Stimulated activated effector memory CD8-positive, alpha-beta T cell treated with anti-CD3 and anti-CD28 coated beads, Interleukin-12 subunit alpha, Interleukin-12 subunit beta, amount 100 ng/mL, for 72 hours (primary cell): ENCODE measurements at places on chromosomes 2 and 18.

DNA sequence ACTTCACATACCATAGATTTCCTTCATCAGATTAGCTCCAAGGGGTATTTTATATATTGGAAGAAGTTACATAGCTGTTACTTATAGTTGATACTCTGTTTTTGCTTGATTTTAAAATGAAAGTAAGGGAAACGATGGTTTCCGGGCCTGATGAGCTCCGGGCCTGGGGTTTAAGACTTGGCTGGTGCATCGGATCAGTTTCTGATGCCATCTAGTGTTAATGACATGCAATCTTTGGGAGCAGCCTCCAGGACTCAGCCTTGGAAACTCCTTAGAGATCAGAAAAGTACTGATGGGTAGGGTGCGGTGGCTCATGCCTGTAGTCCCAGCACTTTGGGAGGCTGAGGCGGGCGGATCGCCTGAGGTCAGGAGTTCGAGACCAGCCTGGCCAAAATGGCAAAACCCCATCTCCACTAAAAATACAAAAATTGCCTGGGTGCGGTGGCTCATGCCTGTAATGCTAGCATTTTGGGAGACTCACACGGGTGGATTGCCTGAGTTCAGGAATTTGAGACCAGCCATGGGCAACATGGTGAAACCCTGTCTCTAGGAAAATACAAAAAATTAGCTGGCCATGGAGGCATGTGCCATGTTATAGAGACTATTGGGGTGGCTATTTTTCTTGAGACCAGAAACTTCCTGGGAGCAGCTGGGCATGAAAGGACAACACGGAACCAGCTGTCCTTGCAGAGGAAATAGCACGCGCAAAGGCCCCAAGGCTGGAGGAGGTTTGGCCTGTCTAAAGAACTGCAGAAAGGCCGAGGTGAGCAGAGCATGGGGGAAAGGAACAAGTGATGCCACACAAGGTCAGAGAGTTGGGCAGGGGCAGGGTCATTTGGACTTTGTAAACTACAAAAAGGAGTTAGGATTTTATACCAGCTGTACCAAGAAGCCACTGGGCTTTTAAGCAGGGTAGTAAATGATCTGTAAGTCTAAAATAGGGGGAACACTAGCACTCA, 46.9 kb upstream of the CNOT11 start:
- no peak for DNase-seq

GRCh38 chr2:124524155-124524915, 499.2 kb downstream of the CNTNAP5 start:
- DNase-seq = no peak

DNA sequence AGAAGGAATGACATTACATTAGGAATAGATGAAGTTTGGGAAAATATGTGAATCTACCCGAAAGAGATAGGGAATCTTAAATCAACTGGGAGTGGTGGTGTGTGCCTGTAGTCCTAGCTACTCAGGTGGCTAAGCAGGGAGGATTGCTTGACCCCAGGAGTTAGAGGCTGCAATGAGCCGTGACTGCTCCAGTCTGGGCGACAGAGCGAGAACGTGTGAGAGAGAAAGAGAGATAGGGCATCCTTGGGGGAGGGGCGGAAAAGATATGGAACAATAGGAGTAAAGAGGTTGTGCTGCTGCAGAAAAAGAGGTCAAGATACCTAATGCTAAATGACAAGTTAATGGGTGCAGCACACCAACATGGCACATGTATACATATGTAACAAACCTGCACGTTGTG, 47.1 kb upstream of the ADAM23 start:
- DNase-seq = no peak

DNA sequence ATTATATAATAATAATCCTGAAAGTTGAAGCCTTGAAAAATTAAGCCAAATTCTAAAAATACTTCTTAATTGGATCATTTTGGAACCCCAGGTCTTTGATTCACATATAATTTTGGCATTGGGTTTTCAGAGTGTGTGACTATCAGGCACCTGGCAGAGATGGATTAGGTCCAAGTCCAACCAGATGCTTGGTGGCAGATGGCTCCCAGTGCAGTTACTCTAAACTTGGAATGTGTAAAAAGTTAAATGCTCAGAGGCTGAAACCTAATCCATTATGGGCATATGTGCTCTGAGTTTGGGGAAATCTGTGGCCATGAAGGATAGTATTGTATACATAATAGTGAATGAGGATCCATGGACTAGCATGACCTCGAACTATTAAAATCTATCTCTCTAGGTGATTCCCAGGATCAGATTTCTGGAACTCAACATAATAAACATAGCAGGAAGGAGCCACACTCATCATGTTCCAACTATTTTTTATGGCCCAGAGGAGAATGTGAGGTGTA, 333.0 kb downstream of the RPRM start:
- DNase-seq = no peak

DNA sequence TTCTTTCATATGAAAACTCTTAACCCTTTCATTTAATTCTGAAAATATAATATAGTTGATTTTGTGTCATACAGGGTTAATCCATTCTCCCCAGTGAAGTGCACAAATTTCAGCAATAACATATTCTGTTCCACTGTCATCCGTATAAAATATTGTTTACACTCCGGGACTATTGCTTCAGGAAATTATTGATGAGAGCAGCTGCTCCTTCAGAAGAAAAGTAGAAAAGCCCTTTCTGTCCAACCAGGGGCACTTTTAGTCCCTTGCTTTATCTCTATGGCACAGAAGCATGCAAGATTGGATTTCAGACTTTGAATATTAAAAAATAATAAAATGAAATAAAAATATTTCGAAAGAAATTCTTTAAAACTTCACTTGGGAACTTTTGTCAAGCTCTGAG, 535.7 kb upstream of the SLC39A10 start:
- no peak for DNase-seq

DNA sequence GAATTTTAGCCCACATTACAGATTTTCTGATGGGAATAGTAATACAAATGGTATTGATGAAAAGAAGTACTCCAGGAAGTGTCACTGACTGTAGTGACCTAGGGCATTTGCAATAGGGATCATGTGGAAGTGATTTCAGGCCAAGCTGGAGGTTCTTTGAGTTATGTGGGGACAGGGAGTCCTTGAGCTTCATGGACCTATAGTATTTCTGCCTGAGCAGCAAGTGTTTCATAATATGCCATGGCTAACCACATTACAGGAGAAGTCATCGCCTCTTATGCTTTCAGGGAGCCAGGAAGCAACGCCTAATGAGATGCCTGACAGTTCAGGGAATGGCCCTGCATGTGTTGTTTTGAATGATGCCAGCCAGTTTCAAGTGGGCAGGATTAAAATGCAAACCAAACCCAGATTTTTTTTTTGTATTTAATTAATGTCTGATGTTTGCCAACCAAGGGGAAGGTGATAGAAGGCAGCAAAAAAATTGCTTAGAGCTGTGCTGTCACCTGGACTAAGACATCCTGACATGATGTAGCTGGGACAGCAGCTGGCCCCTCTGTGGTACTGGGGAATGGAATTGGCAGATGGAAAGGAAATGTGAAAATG, 109.5 kb downstream of the RAPGEF4 start:
- DNase-seq = no peak

GRCh38 chr2:158724803-158725381, 70.2 kb upstream of the DAPL1 start:
- DNase-seq = no peak

- DNase-seq = no peak
Observed at GRCh38 chr2:79660557-79660956, 147.7 kb downstream of the CTNNA2 start.

- DNase-seq = no peak
Observed at GRCh38 chr2:158656492-158657229, 138.5 kb upstream of the DAPL1 start.

- no peak for DNase-seq
Observed at GRCh38 chr18:13302040-13302439, 83.5 kb downstream of the LDLRAD4 start.

- DNase-seq = no peak
Observed at GRCh38 chr2:203687165-203687564, 19.3 kb upstream of the CD28 start.

DNA sequence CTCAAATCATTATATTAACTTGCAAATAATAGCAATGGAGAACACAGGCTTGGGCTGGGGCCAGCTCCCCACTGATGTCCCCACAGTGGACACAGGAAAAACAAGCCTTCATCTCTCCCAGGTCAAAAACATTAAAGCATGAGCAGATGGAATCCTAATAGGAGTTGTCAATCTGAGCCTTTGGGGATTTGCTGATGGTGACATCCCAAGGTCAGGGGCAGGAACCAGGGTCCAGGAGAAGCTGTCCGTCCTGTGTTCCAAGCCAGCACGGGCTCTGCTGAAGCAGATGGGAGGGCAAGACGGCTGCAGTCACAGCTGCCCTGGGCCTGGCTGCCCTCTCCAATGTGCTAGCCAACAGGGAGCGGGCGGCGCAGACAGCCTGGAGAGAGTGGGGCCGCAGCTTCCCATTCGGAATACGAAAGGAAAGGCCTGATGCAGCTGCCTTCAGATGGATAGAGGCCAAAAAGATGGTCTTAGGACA, 135.5 kb downstream of the NDUFA10 start:
- DNase-seq = no peak

- DNase-seq = no peak
Observed at GRCh38 chr2:5373200-5373599, 319.0 kb upstream of the SOX11 start.

DNA sequence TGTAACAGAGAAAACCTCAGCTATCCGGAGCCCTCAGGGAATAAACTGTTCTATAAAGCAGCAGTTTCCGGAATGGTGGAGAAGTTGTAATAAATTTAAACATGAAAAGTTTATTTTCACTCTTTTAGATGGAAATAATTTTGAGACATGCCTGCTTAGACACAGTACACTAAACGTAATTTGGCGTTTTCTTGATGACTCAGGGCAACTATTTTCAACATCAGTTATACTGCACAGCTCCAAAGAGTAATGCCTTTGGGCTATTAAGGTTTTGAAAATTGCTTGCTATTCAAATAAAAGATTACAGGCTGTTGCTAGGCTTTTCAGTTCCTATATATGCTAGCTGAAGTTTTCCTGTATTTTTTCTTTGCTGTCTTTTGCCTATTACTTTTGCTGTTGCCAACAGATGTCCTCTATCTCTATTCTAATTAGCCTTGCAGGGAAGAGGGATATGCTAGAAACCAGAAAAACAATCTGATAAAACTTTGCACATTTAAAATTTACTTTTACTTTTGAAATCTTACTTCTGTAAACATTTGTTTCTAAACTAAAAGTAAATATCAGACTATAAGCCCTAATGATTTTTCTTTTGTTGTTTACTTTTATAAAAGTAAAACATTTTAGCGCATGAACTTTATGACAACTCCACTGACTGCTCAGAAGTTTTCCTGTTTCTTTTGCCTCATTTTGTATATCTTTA, 113.4 kb upstream of the WDSUB1 start:
- no peak for DNase-seq

DNA sequence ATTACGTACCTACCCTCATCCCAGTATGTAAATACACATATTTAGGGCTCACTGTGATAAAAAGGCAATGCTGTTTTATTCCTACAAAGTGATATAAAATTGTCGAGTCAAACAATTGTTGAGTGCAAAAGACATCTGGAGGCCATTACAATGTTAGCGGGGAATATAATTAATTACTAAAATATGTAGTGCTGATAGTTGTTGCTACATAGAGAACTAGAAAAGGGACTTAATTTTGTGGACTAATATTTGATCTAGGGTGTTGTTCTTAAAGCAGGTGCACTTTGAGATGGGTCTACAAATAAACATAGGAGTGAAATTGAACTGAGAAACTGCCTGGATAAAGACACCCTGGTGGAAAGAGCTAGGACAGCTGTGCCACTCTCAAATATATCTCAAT, 300.1 kb downstream of the NOL4 start:
- DNase-seq = no peak

GRCh38 chr2:31199206-31199605, 18.1 kb downstream of the CAPN14 start:
- DNase-seq = no peak

- no peak for DNase-seq
Observed at GRCh38 chr2:232102380-232102779, 140.9 kb downstream of the DIS3L2 start.

DNA sequence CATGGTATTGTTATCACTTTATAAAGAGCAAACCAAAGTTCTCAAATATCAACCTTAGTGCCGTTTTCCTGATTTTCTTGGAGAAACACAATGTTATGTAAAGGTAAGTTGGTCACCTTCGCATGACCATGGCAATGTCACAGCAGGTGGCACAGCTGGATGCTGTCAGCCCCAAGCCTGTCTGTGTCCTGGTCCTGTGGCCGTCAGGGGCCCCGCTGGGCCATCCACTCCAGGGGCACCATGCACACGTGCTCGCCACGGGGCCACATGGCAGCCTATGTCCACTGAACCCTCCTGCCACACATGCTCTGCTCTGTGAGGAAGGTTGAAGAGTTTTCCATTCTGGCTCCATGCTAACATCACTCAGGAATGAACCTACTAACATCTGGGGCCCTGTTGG, 85.9 kb downstream of the EIPR1 start:
- no peak for DNase-seq

DNA sequence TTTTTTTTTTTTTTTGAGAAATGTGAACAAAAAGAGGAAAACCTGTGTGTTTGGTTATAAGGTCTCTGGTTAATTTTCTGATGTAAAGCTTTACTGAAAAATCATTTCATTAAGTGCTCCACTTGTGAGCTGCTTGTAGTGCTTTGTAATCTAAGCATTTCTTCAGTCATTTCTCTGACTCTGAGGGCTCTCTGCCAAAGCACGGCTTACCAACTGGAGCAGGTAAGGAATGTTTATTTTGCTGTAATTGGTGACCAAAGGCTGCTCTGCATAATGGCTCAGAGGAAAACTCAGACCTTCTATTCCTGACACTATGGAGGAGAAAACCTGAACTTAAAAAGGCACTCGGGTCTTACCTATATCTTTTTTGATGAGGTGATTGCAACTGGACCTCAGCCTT, 848.8 kb downstream of the MBD2 start:
- no peak for DNase-seq

GRCh38 chr2:147515213-147515612, 329.6 kb upstream of the ACVR2A start:
- no peak for DNase-seq

DNA sequence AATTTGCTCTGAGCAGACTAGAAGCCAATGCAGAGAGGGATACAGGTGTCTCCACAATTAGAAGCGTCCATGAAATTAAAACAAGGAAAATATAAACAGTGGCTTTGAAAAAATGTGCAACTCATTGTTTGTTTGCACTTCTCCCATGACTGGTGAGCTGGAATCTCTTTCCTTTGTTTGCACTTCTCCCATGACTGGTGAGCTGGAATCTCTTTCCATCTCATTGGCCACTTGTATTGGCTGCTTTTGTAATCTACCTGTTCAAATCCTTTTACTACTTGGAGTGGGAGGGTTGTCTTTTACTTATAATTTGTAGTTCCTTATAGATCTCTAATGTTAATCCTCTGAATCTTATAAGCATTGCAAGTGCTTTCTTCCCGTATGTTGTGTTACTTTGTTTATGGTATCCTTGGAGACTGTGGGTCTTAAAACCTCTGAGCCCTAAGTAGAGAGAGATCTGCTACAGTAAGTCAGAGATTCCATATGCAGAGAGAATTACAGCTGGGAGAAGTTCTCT, 94.1 kb downstream of the RTN4 start:
- no peak for DNase-seq
